ENCODE measurements at places on chromosomes 16 and 17.
A peak's percentile ranks its signal among the peaks of the same experiment; 100 is the strongest.

DNA sequence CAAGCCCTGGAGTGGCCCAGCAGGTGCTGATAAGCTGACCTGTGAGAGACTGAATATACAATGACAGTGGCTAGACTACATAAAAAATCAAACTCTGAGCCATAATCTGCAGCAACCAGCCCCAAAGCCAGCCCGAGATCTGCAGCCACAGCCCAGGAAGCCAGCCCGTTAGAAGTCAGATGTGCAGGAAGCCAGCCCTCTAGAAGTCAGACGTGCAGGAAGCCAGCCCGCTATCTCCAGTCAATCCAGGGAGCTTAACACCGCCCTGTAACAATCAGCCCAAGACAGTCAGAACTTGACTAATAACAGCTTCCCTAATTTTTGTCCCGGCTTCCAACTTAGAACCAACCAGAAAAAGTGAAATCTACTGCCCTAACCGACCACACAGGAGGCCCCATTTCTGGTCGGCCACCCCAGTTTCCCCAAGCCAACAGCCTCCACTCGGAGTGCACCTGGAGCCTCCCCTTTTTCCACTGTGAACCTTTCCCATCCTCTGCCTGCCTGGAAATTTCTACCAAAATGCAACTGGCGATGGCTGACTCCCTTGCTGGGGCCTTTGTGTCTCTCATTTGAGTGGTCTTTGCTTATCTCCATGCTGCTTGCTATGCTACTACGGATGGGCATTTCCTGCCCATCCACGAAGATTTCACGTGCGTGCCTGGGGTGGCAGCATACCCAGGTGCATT lies 769.3 kb downstream of the KCNJ18 start:
- DNase-seq: no peak

- DNase-seq: no peak
Observed at GRCh38 chr17:51401279-51401678, 140.9 kb downstream of the UTP18 start.

GRCh38 chr16:73413091-73413829 lies 365.3 kb upstream of the ZFHX3 start:
- DNase-seq: no peak

GRCh38 chr17:40610359-40610758 lies 37.3 kb downstream of the SMARCE1 start:
- no peak for DNase-seq

GRCh38 chr17:75785016-75785890 lies 647 bp downstream of the UNK start:
- peak; percentile 92 for DNase-seq
